ENCODE measurements at places on chromosomes 3 and 15. TPM values are rescaled to one million over a fixed set of nuclear protein-coding genes. Genes with fewer than 3 reads are reported as not detected.

- no peak for DNase-seq
Observed at GRCh38 chr3:187693431-187693830, 8.9 kb downstream of the RTP2 start.

DNA sequence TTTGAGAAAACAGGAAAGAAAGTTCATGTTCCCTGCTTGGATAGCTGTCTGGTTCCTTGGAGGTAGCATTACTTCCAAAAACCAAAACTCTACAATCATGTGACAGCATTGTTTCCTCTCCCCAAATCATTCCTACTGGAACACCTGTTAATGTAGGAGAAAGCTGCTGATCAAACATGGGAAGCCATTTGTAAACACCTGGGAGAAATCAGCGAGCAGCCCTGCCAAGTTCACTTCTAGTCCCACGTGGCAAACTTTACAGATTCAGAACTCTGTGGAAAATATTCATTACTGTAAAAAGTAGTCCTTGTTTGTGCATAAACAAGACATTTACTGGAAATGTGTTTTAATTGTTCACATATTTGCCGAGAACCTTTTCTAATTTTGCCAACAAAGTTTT, 275.5 kb upstream of the AZI2 start:
- no peak for DNase-seq

- no peak for DNase-seq
Observed at GRCh38 chr3:144501467-144501866, 529.8 kb downstream of the DIPK2A start.

DNA sequence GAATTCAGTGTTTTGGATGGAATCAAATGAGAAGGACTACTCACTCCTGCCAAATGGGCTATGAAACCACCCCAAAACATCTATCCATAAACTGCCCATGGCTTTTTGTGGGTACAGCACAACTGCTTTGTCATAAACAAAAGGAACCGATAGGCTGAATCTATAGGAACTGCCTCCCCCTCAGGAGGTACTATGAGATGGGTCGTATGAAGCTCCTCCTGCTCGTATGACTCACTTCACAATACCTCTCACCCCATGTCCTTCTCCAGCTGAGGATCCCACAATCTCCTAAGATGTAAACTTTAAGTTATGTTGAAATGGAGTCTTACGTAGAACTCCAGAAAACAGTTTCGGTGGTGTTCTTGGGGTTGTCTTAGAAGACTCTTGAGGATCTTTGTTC, 129.9 kb upstream of the SAMMSON start:
- no peak for DNase-seq

GRCh38 chr3:118543832-118544231, 490.8 kb downstream of the IGSF11 start:
- DNase-seq = no peak

GRCh38 chr3:170317954-170318353, 39.6 kb upstream of the SKIL start:
- no peak for DNase-seq

GRCh38 chr15:30877070-30877469, 26.6 kb upstream of the FAN1 start:
- no peak for DNase-seq

GRCh38 chr15:35290301-35290721, 205.2 kb upstream of the NANOGP8 start:
- no peak for DNase-seq

DNA sequence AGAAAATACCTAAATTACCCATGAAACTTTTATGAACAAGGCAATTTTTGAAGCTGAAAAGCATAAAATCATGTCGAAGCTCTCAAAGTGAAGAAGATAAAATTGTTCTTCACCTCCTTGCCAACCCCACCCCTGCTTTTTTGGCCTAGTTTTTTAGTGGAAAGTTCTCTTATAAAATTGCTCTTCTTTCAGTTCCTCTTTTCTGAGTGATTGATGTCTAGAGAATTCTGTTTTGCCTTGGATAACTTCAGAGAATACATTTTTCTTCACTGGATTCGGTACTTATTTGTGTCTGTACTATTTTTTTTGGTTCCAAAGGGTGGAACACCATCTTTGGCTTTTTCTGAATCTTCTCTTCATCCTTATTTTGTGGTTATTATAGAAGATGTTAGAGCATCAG, 25.0 kb upstream of the PYDC2 start:
- DNase-seq = no peak

GRCh38 chr3:71432044-71432975, 151.2 kb downstream of the FOXP1 start:
- DNase-seq = no peak

The CCDC54 gene
- total RNA-seq = not detected

The TF gene
- 0.21 TPM for total RNA-seq

The MELTF gene
- 4.8 TPM for total RNA-seq

The CCR8 gene
- 0.74 TPM for total RNA-seq

The IQCF5 gene
- total RNA-seq = not detected

Data from activated CD4-positive, alpha-beta T cell treated with anti-CD3 and anti-CD28 coated beads, Interleukin-2, amount 10 ng/mL, durations not matched to agents 7 days and 5 days (primary cell).